ENCODE measurements at places on chromosomes 12 and 14. TPM values are rescaled to one million over a fixed set of nuclear protein-coding genes. Genes with fewer than 3 reads are reported as not detected.

Gene E2F7
- 5.2 TPM for total RNA-seq

Gene SPTB
- under 0.01 TPM for total RNA-seq

Gene LRRC43
- 11.5 TPM for total RNA-seq

Gene PLEKHD1
- not detected for total RNA-seq

Gene PPP4R4
- total RNA-seq = not detected

Gene WNK1
- total RNA-seq = 36.6 TPM

Gene RNASE7
- not detected for total RNA-seq

Gene YARS2
- total RNA-seq = 42.7 TPM

Gene MGP
- total RNA-seq = 11.2 TPM

Gene CD163
- not detected for total RNA-seq

Gene KRT73
- not detected for total RNA-seq

Gene PAPLN
- 5.2 TPM for total RNA-seq

Gene CDCA4
- 20.5 TPM for total RNA-seq

Gene MBD6
- 5.8 TPM for total RNA-seq

Gene KIF21A
- total RNA-seq = 12.7 TPM

Gene NANOG
- not detected for total RNA-seq

Gene SLC8A3
- not detected for total RNA-seq

Gene C3AR1
- 0.53 TPM for total RNA-seq

Gene PTPN6
- not detected for total RNA-seq

Gene NRIP2
- 0.29 TPM for total RNA-seq

Gene TTLL5
- total RNA-seq = 22.3 TPM

Gene ART4
- total RNA-seq = not detected

Gene GARIN6
- not detected for total RNA-seq

Gene DPF3
- 2.6 TPM for total RNA-seq

Gene CSAD
- total RNA-seq = 6.6 TPM

Gene RIMBP2
- total RNA-seq = not detected

Gene GLT8D2
- total RNA-seq = 26.4 TPM

Gene DPPA3
- not detected for total RNA-seq

Gene LRRC9
- total RNA-seq = not detected

Gene KRT80
- 0.53 TPM for total RNA-seq

Gene KRT78
- total RNA-seq = not detected

Gene TAS2R7
- total RNA-seq = not detected

Gene TMEM119
- total RNA-seq = 7.2 TPM

Gene HPD
- 2.8 TPM for total RNA-seq

Gene VRTN
- total RNA-seq = not detected

Gene TAS2R20
- 0.35 TPM for total RNA-seq

Gene BATF
- total RNA-seq = not detected

Gene LGR5
- total RNA-seq = not detected

Gene ANO4
- total RNA-seq = 24.8 TPM
